Muscle of back (tissue), 13 donors: ENCODE measurements at places on chromosomes 3 and 15. TPM values are rescaled to one million over a fixed set of nuclear protein-coding genes. Genes with fewer than 3 reads are reported as not detected.

ZDHHC19 gene
- polyA plus RNA-seq: 0.08 TPM

CFAP20DC gene
- 2.4 TPM for polyA plus RNA-seq

GRCh38 chr15:69013726-69014406 lies 629 bp upstream of the NOX5 start:
- DNase-seq: no peak

DNA sequence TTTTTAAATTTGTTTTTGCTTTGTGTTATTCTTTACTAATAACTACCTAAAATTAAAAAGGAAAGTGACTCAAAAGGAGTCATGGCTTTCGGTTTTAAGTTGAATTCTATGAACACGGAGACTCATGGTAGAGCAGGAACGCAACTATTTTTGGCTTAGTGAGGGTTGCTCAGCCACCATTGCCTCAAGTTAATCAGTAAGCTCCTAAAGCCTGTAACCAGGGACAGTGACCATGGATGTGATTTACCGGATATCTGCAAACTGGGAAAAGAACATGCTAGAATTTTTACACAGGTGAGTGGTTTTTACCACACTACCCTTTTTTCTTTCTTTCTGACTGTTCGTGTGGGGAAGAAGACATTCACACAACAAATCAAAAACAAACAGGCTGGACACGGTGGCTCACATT lies 11.8 kb downstream of the SLC12A8 start:
- DNase-seq: no peak

GRCh38 chr3:46202535-46202934 lies 5.6 kb downstream of the CCR1 start:
- no peak for DNase-seq

GRCh38 chr3:29181149-29181780 lies 99.6 kb upstream of the RBMS3 start:
- no peak for DNase-seq

DNA sequence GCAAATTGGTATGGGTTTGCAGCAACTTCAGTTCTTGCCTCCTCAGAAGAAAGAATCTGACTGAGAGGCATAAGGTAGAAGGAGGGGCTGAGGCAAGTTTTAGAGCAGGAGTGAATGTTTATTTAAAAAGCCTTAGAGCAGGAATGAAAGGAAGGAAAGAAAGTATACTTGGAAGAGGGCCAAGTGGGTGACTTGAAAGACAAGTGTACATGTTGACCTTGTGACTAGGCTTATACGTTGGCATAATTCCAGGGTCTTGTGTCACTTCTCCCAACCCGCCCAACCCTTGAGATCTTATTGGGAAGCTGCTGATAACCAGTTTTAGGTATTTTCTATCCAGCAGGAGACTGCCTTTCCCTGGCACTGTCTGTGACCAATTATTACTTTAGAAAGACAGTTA lies 436.9 kb upstream of the ZNF717 start:
- no peak for DNase-seq

NRROS gene
- polyA plus RNA-seq: 4.2 TPM

GRCh38 chr3:104805042-104805441 lies 561.7 kb upstream of the ALCAM start:
- no peak for DNase-seq

HYAL1 gene
- polyA plus RNA-seq: 3.6 TPM

- DNase-seq: no peak
Observed at GRCh38 chr3:19070325-19070724, 78.0 kb upstream of the KCNH8 start.

GRCh38 chr3:56347219-56347871 lies 120.9 kb downstream of the ERC2 start:
- no peak for DNase-seq

CYP8B1 gene
- not detected for polyA plus RNA-seq

- no peak for DNase-seq
Observed at GRCh38 chr15:33011976-33012375, 182.5 kb downstream of the FMN1 start.

GRCh38 chr3:37742121-37742520 lies 119.6 kb upstream of the CTDSPL start:
- DNase-seq: no peak

CIB2 gene
- 13.4 TPM for polyA plus RNA-seq
